ENCODE measurements at places on chromosomes 3 and 15.

DNA sequence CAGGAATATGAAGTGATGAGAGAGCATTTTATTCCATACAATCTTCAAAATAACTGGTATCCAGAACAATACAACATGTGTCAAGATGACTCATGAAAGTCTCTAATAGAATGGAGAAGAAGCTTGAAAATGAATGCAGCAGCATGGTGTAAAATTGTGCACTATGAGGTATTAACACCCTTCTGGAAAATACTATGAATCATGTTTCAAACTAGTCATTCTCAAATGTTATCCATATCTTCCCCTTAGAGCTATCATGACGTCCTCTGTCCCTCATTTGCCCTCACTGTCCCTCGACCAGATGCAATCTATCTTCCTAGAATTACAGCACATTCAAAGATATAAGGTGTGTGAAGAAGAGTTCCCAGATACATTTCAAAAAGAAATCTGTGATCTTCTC, 198.2 kb downstream of the NECTIN3 start:
- no peak for DNase-seq

DNA sequence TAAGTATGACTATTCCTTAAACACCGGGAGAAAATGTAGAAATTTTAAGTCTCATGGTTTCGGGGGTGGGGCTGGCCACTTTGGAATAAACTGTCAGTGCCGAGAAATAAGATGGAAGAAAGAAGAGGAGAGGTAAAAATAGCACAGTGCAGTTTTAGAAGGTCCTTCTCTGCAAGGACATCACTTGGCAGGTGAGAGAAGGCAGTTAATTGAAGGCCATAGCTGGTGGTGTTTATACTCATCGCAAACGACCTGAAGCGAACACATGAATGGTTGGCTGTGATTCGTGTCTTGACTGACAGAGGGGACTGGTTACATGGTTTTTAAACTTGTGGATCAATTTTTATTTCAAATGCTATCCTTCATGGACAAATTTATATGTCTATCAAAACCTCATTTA, 54.9 kb upstream of the SENP5 start:
- DNase-seq = no peak

- no peak for DNase-seq
Observed at GRCh38 chr3:152388631-152389030, 119.9 kb downstream of the MBNL1 start.

GRCh38 chr3:177282119-177282655, 84.9 kb upstream of the TBL1XR1 start:
- no peak for DNase-seq

DNA sequence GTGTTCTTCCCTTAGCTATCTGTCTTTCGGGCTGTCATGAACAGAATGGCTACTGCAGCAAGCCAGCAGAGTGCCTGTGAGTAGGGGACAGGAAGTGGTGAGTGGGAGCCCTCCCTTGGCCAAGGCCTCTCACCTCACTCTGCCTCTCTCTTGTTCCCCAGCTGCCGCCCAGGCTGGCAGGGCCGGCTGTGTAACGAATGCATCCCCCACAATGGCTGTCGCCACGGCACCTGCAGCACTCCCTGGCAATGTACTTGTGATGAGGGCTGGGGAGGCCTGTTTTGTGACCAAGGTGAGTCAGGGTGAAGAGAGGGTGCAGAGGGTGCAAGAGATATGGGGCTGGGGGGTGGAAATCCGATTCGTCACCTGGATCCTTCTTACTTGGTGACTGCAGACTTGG, 3.0 kb downstream of the DLL4 start:
- DNase-seq = no peak

DNA sequence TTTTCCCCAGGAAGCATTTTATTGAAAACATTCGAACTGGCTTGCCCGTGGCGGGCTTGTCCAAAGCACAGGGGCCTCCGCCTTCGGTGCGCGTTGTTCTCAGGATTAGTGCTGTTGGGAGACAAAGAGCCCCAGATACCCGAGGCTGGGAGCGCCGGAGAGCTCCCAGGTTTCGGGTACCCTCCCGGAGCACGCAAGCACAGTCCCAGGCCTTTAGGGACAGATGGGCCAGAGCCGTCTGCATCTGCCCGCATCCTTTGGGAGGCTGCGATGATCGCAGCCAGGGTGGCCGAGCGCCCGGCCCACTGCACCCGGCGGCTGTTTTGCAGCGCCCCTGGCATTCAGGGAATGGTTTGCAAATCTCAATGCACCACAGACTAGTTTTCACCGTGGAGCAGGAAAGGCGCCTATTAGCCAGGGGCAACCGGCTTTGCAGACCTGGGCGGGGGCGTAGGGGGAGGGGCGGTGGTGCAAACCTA, 5.0 kb upstream of the FEZF2 start:
- DNase-seq = no peak

- no peak for DNase-seq
Observed at GRCh38 chr3:181402347-181402746, 309.4 kb upstream of the SOX2 start.

DNA sequence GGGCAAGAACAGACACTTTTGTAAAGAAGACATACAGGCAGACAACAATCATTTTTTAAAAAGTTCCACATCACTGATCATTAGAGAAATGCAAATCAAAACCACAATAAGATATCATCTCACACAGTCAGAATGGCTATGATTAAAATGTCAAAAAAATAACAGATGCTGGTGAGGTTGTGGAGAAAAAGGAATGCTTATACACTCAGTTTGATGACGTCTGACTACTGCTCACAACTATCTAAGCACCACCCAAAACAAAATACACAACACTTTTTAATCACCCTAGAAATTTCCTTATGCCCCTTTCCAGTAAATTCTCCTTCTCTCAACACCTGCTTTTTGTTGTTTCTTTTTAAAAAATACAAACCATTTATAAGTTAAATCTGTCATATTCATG, 228.8 kb downstream of the ISL2 start:
- peak; percentile 25 for DNase-seq

DNA sequence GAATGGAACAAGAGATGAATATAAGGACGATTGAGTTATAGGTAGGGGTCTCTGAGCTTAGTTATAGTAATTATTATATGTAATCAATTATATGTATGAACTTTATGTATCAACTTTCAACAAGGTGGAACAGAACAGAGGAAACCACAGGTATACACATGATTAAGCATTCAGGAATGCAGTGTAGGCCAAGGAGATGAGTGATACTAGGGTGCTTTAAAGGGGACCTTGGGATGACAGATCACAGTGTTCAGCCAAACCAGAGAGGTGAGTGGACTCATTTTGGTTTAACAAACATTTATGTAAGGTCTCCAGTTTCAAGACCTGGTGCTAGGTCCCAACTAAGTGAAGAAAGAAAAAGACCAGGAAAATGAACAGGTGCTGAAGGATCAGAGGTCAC, 895.5 kb downstream of the ROBO2 start:
- DNase-seq = no peak

DNA sequence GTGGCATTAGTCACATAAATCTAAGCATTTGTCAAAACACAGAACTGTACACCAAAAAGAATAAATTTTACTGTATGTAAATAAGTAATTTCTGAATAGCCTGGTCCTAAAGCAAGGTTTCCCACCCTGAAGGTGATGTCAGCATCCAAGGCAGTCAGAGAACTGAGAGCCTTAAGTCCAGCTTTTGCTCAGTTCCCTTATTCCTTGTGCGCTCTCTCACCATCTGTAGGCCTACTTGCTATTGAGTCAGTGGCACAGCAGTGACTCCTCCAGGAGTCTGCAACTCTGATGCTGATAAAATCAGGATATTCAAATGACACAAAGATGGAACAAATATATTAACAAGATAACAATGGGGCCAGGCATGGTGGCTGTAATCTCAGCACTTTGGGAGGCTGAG, 22.3 kb downstream of the VPS39 start:
- no peak for DNase-seq

DNA sequence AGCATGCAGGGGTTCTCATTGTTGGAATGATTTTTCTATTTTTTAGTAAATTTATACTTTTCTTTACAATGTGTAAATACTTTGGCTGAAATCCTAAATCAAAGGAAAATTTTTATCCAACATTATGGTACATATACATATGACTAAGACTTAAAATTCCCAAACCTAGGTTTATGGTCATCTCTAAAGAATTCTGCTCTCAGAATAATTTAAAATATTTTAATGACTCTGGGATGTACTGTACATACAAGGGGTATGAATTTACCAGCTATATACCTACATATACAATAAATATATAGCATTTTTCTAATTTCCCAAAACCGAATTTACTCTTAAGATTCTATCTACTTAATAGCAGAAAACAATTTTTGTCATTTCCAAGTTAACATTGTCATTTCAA, 137.9 kb upstream of the POU1F1 start:
- DNase-seq = peak; percentile 61

DNA sequence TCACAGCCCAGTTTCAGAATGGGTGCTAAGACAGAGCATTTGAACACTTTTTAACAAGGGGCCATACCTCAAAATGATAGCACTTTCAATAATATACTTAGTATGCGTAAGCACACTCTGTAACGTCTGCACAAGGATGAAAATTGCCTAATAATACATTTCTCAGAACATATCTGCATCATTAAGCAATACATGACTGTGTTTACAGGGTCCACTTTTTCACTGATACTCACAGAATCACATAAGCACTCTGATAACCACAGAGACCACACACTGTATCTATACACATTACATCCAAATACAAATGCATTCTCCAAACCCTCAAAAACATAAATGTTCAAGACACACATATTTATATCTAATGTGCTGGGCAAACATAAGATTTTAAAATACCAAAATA, 79.8 kb downstream of the NR1I2 start:
- DNase-seq = no peak

- DNase-seq = peak; percentile 63
Observed at GRCh38 chr3:4976109-4976508, 3.1 kb upstream of the BHLHE40 start.

GRCh38 chr3:47646362-47646761, 67.7 kb upstream of the CSPG5 start:
- no peak for DNase-seq

- DNase-seq = no peak
Observed at GRCh38 chr15:77415450-77416147, 4.3 kb downstream of the PEAK1 start.

DNA sequence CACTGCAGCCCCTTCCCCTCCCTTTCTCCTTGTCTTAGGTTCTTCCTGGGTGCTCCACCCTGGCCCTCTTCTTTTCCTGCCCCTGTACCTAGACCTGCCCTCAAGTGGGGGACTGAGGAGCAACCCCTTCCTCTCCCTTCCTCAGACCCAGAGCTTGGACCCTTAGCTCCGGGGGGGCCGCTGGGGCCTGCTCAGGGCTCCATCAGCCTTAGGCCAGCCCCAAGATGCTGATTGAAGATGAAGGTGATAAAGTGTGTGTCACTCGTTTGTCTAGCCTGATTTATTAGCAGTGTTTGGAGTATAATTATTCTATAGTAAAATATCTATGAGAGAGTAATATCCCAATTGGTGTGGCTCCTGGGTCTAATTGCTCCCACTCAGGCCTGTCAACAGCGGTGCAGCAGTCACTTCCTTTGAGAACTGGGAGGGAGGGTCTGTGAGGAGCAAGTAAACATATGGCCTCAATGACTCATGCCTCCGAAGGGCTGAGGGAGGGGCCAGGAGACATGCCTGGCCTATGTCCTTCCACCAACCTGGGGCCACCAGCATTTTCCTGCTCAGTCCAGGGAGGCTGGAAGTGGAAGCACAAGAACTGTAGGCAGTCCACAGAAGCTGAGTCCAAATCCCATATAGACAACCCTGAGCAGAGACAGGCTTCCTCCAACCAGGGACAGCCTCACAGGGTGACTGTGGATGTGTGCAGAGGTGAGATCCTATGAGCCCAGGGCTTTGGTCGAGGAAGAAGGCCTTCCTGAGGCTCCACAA, 123.2 kb downstream of the DNAJB8 start:
- peak; percentile 77 for DNase-seq

DNA sequence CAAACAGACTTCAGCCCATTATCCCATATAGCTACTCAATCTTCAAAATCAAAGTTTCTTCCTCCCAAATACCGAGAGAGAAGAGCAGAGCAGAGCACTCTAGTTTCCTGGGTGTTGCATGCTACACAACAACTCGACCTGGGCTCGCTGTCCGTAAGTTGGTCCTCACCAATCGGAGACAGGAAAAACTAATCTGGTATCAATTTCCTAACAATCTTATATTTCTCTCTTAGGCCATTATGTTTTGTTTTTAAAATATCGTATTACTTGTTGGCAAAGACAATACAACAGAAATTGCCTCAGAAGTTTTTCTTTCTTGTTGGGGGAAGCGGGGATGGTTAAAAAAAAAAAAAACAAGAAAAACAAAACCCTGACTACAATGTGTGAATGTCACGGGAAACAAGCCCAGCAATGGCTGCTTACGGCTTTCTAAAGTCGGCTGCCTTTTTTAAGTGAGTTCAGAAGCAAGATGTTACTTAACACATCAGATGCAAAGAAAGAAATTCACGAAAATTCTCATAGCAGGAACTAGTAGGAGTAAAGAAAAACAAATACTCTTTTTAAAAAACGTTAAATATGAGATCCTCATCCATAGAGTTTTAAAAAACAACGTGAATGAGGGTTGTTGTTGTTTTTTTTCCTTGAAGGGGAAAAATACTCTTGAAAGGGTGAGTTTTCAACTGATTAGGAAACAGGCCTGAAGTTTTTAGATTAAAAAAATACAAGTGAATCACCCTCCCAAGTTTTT, 1.9 kb downstream of the VGLL4 start:
- DNase-seq = peak; percentile 57

DNA sequence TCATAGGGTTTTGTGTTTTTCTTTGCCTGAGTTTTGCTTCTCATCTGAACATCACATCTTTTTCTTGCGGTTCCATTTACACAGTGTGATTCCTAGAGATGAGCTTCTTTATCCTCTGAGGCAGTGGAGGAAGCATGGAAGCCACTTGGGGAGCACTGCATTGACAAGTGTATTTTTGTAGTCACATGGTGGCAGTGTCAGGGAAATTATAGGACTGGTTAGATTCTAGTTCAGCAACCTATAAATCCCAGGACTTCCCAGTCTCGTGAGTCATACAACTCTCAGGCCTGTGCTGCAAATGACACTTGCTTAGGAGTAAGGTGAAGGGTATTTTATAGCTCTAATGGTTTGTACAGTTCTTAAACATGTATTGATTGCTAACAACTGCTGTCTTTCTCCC, 58.4 kb downstream of the RBM6 start:
- DNase-seq = peak; percentile 40

DNA sequence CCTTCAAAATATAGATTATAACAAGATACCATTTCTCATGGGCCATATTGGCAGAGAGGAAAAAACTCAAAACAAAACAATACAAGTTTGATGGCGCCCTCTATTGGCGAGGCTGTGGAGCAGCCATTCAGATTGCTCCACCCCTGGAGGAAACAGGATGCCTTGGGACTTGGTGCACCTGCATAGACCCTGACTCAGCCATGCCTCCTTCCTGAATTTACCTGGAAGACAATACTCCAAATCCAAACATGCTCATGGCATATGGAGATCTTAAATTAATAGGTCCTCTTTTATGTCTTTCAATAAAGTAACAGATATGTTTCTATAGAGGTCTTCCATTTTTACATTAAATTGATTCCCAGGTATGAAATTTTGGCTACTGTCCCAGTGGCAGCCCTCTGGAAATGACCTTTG, 90.0 kb downstream of the APBA2 start:
- peak; percentile 51 for DNase-seq

GRCh38 chr3:10366651-10367101, 45.8 kb upstream of the SEC13 start:
- DNase-seq = peak; percentile 98
